ENCODE measurements at places on chromosomes 11 and 22. TPM values are rescaled to one million over a fixed set of nuclear protein-coding genes. Genes with fewer than 3 reads are reported as not detected.

ZNRF3 gene
- total RNA-seq = 2.1 TPM

FGF4 gene
- total RNA-seq = not detected

TENM4 gene
- total RNA-seq = 0.03 TPM

RASSF10 gene
- not detected for total RNA-seq

BBOX1 gene
- not detected for total RNA-seq

MMP12 gene
- not detected for total RNA-seq

DEPDC7 gene
- total RNA-seq = 0.26 TPM

PGAP2 gene
- 30.1 TPM for total RNA-seq

TYR gene
- not detected for total RNA-seq

RFPL3 gene
- total RNA-seq = not detected

MGAT3 gene
- 1.2 TPM for total RNA-seq

DNA sequence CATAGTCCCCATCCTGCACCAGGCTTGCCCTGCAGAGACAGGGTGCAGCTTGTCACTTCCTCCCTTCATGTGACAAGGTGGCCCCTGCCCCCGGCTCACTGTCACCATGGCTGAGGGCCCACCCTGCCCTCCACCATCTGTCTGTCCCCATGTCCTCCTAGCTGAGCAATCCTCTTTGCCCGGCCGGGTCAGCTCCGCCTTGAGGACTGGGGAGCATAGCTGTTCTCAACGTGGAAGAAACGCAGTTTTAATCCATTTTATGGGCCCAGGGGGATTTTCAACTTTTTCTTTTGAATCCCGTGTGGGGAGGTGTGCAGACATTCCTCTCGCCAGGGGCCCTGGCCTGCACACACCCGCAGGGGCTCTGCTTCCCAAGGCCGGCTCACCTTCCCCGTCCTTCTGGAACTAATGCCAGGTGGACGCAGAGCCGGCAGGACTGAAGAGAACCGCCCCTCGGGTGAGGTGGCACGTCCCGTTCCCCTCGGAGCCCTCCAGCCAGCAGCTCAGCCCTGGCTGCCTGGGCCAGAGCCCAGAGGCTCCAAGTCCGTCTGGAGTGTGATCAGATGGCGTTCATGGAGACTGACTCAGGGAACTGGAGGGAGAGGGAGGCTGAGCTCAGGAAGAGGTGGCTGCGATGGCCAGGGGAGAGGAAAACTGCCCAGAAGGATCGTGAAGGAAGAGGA, 1108.7 kb downstream of the BRD1 start:
- no peak for DNase-seq

DNA sequence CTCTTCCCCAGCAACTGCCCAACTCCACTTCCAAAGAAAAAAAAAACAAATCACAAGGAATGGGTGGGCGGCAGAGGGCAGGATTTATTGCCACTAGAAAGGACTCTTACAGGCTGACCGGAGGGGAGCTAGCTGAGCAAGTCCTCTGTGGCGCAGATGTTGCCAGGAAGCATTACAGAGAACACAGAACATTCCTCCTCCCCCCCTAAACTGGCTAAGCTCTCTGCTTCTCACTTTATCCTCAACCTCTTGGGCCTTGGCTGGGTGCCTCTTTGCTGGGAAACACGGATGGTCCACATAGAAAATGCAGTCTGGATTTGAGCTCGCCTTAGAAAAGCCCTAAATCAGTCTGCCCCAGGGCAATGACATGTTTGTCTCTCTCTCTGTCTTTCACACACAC, 12.6 kb upstream of the FJX1 start:
- DNase-seq = no peak

DNA sequence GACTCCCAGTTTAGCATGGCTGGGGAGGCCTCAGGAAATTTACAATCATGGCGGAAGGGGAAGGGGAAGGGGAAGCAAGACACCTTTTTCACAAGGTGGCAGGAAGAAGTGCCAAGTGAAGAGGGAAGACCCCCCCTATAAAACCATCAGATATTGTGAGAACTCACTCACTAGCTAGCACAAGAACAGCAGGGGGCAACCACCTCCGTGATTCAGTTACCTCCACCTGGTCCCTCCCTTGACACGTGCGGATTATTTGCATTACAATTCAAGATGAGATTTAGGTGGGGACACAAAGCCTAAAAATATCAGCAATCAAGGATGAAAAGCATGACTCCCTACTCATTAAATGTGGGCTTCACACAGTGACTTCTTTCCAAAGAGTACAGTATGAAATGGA, 155.0 kb upstream of the CCDC90B start:
- DNase-seq = no peak

DNA sequence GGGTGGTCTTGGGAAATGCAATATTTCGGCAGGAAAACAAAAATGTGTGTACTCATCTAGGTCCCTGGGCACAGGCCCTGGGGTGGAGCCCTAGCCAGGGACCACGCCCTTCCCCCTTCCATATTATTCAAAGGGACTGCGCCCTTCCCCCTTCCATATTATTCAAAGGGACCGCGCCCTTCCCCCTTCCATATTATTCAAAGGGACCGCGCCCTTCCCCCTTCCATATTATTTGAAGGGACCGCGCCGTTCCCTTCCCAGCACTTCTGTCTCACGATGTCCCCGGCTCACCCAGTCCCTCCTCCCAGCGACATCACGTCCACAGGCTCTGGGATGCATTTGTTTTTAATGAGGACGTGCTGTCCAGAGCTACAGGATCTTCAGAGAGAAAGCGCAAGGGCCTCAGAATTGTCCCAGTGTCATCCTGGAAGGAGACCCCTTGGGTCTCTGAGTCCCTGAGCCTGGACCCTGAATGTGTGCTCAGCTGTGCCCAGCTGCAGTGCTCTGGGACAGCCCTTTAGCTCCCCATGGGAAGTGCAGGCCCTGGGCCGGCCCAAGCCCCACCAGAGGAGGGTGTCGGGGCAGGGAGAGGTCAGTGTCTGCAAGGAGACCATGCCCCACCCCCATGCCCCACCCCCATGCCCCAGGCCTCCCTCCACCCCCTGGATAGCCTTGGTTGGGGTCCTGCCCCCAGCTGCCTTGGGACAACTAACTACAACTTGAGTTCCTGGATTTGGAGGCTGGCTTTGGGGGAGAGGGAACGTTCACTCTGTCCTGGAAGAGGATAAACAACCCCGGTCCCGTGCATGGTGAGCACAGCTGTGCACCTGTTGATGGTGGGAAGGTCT, 810.0 kb downstream of the BRD1 start:
- DNase-seq = no peak

GRCh38 chr22:49040754-49041467, 786.8 kb downstream of the BRD1 start:
- DNase-seq = no peak

GRCh38 chr11:45748801-45749200, 56.1 kb upstream of the SLC35C1 start:
- no peak for DNase-seq

GRCh38 chr11:132234878-132235277, 864.5 kb downstream of the NTM start:
- no peak for DNase-seq

DNA sequence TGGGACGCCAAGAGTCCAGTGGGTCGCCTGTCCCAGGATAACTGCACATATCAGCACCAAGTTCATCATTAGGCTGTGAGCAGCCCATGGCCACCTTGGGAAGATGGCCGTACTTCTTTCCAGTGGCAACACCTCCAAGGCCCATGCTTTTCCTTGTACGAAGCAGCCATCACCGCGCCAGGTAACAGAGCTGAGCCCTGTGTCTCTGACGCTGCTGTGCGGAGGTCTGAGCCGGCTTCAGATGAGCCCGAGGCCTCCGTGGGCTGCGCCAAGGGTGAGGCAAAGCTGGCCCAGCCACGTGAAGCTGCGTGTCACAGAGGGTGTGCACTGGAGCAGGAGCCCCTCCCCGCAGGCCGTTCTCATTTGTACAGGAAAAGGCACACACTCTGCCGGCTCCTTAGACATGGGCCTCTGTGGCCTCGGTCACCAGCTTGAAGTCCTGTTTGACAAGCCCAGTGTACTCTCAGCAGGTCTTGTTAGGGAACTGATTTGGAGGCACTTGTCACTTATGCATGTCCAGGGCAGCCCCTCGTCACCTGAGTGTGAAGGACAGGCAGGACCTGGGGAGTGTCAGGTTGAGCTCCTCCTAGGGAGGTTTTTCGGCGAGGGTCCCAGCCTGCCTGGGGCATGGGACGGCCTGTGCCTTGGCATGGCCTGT, 401.5 kb downstream of the TBC1D22A start:
- DNase-seq = no peak

DNA sequence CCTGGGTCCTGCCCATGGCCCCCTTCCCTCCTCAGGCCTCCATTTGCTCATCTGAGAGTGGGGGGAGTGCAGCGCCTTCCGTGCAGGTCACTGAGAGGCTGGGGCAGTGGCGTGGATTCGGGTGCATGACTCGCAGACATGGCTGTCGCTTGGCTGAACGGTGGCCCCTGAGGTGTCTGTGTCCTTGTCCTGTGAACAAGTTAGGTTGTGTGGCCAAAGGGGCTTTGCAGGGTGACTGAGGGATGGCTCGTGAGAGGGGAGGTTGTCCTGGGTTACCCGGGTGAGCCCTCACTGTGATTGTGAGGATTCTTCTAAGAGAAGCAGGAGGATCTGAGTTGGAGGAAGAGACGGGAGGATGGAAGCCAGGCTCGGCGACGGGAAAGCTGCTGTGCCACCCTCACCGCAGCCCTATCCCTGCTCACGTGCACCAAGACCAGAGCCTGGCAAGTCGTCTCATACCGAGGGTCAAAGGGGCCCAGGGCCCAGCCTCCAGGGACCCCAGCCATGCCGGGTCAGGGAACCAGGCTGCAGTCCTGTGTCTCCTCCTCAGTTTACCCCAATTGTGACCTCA, 79.1 kb downstream of the KCNQ1 start:
- no peak for DNase-seq

- DNase-seq = peak; percentile 22
Observed at GRCh38 chr11:72685560-72686480, 11.6 kb upstream of the PDE2A start.

GRCh38 chr22:24512043-24512442, 16.9 kb downstream of the UPB1 start:
- DNase-seq = no peak

- no peak for DNase-seq
Observed at GRCh38 chr22:45254388-45254787, 13.7 kb upstream of the KIAA0930 start.

DNA sequence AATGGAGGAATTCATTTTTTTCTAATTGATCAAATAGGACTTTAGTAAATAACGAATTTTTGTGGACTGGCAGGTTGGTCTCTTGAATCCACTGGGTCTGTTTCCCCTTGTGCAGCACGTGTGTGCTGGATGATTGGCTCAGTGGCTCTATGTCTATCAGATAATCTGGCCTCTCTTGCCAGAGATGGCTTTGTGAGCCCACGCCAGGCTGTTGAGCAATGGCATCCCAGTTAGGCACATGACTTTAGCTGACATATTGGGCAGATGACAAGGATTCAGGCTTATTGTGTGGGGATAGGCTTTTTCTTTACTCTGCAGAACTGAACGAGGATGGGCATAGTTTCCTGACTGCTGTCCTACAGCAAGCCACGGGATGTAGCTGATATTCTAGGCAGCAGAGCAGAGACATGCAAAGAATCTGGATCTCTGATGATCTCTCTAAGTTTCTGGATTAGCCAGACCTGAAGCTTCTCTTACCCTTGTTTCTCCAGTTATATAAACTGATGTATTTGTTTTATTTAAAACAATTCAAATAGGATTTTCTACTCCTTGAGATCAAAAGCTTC, 144.9 kb downstream of the ARHGAP42 start:
- DNase-seq = no peak

GRCh38 chr22:47386812-47387510, 624.5 kb downstream of the TBC1D22A start:
- DNase-seq = no peak

- DNase-seq = no peak
Observed at GRCh38 chr22:22230438-22230837, 14.1 kb upstream of the VPREB1 start.

GRCh38 chr11:39102236-39102635, 2357.2 kb downstream of the LRRC4C start:
- DNase-seq = no peak

GRCh38 chr22:40739721-40740120, 60.4 kb downstream of the MCHR1 start:
- no peak for DNase-seq

DNA sequence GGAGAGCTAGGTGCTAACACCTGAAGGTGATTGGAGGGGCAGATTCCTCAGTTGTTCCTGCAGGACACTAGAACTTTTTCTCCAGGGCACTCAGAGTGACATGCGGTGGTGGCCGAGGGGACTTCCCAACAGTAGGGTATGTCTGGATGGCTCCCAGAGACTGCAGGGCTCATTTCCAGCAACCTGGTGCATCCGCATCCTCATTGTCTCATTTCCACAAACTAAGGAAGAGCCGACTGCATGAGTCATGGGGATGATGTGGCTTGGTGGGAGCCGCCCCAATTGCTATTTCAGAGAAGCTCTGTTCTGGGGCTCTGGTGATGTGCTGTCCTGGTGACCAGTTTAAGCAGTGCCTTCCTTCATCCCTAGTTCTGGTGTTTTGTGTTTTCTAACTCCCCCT, 2.8 kb upstream of the ROBO4 start:
- DNase-seq = no peak

GRCh38 chr11:132408877-132409276, 1038.5 kb downstream of the NTM start:
- DNase-seq = no peak

DNA sequence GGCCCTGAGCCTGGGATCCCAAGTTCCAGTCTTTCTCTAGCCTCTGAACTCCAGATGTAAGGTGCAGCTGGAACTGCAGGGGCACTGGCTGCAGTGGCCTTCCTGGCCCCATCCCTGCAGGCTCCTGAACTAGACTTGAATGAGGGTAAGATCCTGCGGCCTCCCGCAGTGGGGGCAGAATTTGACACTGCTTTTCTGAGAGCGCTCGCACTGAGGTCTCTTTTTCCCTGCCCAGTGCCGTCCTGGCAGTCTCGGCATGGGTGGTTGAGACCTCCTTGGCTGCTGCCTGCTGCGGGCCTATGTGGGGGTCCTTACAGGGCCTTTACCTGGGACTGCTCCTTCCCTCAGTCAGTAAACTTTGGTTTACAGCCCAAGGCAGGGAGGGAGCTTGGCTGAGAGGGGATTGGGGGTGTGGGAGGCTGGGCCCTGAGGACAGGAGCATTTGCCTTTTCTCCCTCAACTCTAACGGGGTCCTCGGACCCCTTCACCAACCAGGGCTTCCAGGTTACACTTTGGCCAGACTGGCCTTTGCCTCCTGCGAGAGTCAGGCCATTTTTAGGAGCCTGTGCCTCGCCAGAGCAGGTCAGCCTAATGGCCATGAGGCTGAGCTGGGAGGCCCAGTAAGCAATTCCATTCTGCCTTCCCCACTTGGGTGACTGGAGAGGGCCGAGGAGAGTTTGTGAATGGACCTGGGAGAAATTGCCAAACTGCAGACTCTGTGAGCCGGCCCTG, 35.4 kb downstream of the FAM83F start:
- DNase-seq = no peak

DNA sequence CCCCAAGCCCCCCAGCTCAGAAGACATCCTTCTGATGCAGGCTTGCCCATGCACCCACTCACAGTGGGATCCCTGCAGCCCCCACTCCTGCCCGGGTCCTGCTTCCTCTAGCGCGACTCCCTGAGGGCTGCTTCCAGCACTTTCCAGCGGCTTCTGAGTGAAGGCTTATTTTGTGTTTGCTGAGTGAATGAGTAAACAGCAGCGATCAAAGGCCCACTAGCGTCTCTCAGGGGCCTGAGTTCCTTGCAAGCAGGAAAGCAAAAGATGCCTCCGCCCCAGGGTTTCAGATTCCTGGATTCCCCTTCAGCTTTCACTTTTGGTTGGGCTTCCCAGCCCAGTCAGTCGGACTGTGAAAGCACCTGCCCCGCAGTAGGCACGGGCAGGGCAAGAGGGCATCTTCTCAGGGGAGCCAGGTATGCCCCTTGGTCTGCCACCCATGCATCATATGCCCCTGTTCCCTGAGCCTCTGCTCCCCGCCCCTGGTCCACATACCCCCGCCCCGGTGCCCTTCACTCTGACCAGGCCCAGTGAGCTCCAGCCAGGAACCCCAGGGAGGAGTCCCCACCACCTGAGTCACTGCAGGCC, 9.2 kb downstream of the FADD start:
- no peak for DNase-seq
